ENCODE measurements at places on chromosomes 3 and 15.

GRCh38 chr3:54970895-54971294, 43.0 kb upstream of the LRTM1 start:
- DNase-seq, result no peak

DNA sequence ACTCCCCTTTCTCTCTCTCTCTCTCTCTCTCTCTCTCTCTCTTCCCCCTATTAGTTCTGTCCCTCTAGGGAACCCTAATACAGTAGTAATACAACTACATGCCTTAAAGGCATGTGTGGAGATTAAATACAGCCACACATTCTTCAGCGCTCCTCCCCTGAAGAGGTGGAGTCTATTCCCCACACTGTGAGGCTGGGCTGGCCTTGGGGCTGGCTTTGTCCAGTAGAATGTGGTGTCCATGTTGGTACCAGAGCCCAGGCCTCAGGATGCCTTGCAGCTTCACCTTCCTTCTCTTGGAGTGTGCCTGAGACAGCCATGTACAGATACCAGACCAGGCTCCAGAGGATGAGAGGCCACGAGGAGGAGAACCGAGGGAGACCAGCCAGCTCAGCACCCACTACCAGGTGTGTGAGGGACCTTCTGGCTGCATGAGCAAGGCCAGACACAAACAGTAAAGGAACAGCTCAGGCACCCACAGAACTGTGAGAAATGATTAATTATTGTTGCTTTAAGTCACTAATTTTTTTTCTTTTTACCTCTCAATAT, 10.7 kb downstream of the SLC6A20 start:
- no peak for DNase-seq

DNA sequence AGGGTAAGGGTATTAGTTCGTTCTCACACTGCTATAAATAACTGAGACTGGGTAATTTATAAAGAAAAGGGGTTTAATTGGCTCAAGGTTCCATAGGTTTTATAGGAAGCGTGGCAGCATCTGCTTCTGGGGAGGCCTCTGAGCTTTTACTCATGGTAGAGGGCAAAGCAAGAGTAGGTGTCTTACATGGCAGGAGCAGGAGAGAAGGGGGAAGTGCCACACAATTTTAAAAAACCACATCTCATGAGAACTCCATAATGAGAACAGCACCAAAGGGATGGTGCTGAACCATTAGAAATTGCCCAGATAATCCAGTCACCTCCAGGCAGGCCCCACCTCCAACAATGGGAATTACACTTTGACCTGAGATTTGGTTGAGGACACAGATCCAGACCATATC, 12.2 kb downstream of the RNF111 start:
- DNase-seq, result no peak

- no peak for DNase-seq
These were observed 6.7 kb upstream of the NSMCE3 start for GRCh38 chr15:29276366-29276765.

DNA sequence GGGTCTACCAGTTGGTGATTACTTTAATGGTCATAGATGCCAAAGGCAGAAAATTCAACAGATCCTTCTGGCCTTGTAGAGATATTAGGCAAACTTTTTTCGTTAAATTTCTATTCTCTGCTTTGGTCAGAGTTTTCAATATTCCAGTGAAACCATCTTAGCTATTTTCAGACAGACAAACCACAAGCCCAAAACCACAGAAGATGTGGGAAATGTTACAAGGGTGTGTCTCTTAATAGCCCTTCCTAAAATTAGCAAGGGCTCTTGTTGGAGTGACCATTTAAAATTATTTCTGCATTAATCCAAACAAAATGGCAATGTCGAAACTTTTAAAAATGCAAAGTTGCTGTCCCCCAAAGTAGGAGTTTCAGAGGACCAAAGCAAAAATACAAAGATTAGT, 102.8 kb downstream of the ARRDC4 start:
- DNase-seq, result no peak

GRCh38 chr3:63975723-63976122, 47.6 kb downstream of the PSMD6 start:
- DNase-seq, result no peak

DNA sequence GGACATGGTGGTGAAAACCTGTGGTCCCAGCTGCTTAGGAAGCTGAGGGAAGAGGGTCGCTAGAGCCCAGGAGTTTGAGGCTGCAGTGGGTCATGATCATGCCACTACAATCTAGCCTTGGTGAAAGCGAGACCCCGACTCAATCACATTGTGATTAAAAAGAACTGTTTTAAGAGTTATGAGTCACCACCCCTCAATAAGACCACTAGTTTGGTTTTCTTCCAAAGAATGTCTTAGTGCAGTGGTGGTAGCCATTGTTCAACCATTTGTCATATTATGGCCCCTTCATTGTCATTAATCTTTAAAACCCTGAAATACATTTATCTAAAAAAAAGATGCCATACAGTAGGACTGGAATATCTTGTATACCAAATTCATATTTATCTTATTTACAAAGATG, 48.8 kb downstream of the BLM start:
- DNase-seq, result no peak

GRCh38 chr3:186815435-186815834, 9.2 kb upstream of the RFC4 start:
- DNase-seq, result no peak

- no peak for DNase-seq
These were observed 36.3 kb upstream of the TPM1 start for GRCh38 chr15:63006032-63006878.

DNA sequence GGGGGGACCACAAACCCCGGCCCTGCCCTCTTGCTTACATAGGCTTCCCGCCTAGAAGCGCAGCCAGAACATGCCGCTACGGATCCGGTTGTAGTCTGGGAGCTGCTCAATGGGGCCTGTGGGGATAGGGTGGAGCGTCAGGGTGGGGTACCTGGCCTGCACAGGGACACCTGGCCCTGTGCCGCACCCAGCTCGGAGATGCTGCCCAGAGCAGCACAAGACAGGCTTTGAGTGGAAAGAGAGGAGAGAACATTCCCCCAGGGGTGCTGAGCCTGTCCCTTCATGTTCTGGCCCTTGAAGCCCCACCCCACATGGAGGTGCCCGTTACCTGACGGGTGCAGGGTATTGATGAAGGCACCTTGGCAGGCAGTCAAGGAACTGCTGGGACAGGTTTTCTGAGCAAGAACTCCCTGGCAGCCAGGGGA, 4.0 kb upstream of the COL7A1 start:
- no peak for DNase-seq

- peak; percentile 50 for DNase-seq
These were observed 46.8 kb downstream of the ST6GAL1 start for GRCh38 chr3:186976837-186977750.

GRCh38 chr3:64392001-64392400, 166.7 kb upstream of the PRICKLE2 start:
- no peak for DNase-seq

DNA sequence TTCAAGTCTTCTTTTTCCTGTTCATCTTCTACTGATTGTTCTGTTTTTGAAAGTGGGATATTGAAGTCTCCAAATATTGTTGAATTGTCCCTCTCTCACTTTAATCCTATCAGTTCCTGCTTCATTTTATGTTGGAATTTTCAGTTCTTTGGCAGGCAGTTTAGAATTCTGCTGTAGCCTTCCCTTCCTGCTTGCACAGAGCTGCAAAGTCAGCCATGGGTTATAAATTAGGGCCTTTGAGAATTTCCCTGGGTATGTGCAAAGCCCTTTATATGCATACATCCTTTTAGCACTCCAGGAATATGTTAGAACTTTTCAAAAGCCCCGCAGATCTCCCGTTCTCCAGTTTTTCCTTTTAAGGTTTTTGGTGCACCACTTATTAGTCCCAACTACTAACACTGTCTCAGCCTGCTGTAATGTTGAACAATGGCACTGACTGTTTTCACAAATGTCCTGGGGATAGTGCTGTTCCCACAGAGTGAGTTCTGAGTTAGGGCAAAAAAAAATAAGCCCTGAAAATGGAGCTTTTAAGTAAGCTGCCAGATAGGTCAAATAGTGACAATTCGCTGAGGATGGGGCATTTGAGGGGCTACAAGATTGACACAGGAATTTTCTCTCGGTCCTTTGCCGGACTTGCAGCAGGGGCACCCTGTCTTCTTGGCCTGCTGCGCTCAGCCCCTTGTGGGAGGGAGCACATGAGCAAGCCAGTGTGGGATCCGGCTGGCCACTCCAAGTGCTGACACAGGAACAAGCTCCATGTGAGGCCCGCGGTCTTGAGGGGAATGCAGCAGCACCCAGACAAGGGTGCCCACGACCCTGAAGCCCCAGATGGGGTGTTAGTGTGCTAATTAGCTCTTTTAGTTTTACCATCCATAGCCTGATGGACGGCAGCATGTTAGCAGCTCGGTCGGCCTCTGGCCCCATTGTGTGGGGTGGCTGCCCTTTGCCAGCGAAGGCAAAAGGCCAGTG, 96.0 kb downstream of the VPS8 start:
- DNase-seq, result no peak

GRCh38 chr3:51720292-51721061, 13.6 kb downstream of the GRM2 start:
- DNase-seq, result no peak
